Activated CD4-positive, alpha-beta memory T cell treated with anti-CD3 and anti-CD28 coated beads for 36 hours (primary cell): ENCODE measurements at places on chromosomes 6 and 20. TPM values are rescaled to one million over a fixed set of nuclear protein-coding genes. Genes with fewer than 3 reads are reported as not detected.
A peak's percentile ranks its signal among the peaks of the same experiment; 100 is the strongest.

CGA gene
- not detected for total RNA-seq

DNA sequence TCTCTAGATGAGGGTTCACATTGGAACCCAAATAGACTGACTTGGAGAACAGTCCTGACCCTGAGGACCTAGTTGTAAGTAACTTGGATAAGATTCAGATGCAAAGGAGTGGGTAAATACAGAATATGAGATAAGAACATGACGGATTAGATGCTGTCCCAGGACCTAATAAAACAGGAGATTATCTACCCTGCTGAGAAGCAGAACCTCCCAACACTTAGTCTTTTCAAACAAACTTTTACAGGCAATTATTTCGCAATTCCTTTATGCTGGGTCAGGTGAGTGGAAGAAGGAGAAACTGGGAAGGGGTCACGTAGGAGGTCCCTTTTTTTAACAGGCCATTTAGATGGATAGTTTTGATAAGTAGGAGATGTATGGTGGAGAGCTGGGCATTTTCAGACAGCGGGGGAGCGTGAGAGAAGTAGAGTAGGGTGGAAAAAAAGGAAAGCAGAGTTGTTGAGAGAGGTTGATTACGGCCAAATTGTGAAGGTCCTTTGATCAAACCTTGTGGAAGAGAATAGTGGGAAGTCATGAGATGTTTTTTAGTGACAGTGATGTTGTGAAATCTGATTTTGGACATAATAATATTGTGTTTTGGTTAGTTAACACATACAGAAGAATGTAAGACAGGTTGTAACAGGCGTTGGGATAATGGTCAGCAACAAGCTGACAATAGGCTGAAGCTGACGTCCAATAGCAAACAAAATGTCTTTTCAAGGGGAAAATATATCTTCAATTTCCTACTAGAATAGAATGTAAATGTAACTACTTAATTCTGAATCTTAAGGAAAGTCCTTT lies 32.8 kb downstream of the FAM83B start:
- no peak for DNase-seq
- no peaks in the 10 kb centered on the region for H3K36me3 ChIP-seq
- H3K4me1 ChIP-seq, result no peaks in the 10 kb centered on the region
- no peak overlapping the region for H3K27ac ChIP-seq
- no peak overlapping the region for H3K4me3 ChIP-seq
- no peaks in the 10 kb centered on the region for H3K27me3 ChIP-seq

DNA sequence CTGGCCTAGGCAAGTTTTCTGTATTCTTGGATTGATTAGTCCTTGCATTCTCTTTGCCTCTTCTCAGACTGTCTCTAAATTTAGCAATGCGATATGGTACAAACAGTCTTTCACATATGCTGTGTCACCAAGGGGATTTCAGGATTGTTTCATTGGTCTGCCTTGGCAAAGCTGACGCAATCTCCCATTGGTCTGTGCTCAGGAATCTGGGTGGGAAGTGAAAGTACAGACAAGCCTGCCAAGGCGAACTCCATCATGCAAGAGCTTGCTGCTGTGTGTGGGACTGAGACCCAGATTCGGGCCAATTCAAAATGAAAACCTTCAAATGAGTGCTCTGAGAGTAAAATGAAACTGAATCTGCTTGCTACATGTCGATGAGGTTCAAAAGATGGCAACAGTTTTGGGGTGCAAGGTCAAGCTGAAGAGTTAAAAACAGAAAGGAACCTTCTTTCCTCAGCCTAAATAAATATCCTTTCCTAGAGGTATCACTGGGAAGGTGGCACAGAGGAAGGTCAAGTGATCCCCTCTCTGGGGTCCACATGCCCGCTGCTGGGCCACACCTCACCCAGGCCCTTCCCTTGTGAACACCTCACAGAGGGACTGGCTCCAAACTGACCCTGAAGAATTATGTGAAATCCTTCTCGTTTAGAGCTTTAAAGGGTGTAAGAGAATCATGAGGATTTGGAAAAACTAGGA lies 198.8 kb upstream of the PREP start:
- DNase-seq, result peak; percentile 86
- H3K4me3 ChIP-seq, result peak overlapping the region; percentile 33
- peaks cover 3% of the 10 kb centered on the region for H3K27me3 ChIP-seq
- peak overlapping the region; percentile 86 for H3K27ac ChIP-seq

DNA sequence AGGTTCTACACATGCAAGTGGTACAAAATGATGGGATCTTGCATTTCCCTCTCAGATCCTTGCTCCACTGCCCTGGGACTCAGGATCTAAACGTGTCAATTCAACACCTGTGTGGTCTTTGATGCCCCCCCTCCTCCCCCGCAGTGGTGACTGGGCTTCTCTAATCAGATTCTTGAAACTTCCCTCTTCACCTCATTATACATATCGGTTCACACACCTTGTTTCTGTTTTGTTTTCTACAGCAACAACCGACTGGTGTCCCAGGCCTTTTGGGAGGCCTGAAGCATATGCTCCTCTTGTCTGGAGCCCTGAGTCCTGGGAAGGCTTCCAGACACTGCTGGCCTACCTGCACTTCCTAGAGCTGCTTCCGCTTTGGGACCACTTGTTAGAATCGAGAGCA lies 20.0 kb downstream of the SAMD3 start:
- DNase-seq, result peak; percentile 55
- peak overlapping the region; percentile 9 for H3K4me3 ChIP-seq
- H3K4me1 ChIP-seq, result peaks cover 31% of the 10 kb centered on the region
- no peaks in the 10 kb centered on the region for H3K27me3 ChIP-seq
- peaks cover 10% of the 10 kb centered on the region for H3K36me3 ChIP-seq

DNA sequence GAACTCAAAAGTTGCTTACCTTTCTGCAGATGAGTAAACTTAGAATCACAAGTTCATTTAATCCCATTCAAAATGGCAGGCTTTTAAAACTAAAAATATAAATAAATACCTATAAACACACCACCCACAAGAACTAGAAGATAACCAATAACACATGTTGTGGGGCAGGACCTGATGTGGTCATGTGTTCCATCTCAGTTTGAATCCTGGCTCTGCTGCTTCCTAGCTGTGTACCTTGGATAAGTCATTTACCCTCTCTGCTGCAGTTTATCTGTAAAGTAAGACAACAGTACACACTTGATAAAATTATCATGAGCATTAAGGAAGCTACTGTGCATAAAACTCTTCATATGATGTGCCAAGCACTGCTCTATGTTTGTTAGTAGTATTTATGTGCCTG lies 22.0 kb downstream of the TRIM27 start:
- no peaks in the 10 kb centered on the region for H3K27me3 ChIP-seq
- H3K27ac ChIP-seq, result peak overlapping the region; percentile 15
- H3K4me3 ChIP-seq, result no peak overlapping the region
- H3K4me1 ChIP-seq, result peaks cover 6% of the 10 kb centered on the region
- peaks cover 49% of the 10 kb centered on the region for H3K36me3 ChIP-seq

SOD2 gene
- 108 TPM for total RNA-seq

DNA sequence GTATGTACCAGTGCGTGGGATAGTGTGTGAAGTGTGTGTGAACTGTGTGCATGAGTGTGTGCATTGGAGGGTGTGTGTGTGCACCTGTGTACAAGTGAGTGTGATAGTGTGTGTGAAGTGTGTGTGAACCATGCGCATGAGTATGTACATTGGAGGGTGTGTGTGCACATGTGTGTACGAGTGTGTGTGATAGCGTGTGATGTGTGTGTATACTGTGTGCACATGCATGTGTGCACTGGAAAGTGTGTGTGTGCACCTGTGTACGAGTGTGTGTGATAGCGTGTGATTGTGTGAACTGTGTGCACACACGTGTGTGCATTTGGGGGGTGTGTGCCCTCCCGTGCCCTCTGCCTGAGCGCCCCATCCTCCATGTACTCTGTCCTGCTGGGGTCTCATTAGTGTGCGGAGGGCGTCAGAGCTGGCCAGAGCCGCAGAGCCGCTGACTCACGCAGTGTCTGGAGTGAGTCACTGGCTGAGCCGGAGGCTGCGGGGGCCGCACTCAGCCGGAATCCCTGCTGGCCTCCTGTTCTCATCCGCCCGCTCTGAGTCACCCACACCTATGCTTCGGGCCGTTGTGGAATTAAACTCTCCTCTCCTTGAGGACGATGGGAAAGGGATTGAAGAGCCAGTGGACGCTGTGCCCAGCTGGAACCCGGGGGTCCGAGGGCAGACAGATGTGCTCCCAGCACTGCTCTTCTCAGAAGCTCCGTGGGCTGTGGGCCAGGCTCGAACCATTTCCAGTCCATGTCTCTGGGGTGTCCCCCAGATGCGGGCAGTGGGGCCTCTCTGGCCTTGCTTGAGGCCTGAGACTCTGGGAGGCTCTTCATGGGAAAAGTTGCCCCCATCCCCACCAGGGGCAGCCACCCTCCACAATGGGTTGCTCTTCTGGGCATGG lies 27.3 kb upstream of the STX16 start:
- no peak for DNase-seq
- H3K27ac ChIP-seq, result no peak overlapping the region
- H3K27me3 ChIP-seq, result peaks cover 9% of the 10 kb centered on the region
- H3K36me3 ChIP-seq, result no peaks in the 10 kb centered on the region
- H3K4me1 ChIP-seq, result no peaks in the 10 kb centered on the region

DNA sequence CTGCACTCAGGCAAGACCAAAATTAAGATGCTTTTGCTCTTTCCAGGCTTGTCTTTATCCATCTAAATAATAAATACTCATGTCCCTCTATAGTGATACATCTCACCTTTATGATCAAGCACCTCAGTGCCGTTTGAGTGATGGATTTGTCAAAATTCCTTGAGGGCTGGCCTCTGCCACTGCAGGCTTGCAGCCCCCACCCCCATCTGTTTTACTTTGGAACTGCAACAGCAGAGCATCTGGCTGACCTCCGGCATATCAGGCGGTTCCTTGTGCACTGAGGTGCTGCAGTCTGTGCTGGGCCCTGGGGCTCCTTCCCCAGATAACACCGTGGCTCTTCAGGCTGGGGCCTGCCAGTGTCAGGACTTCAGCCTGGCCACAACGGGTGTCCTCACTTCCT lies 386.9 kb downstream of the CDH26 start:
- no peak overlapping the region for H3K27ac ChIP-seq
- H3K36me3 ChIP-seq, result no peaks in the 10 kb centered on the region
- H3K4me3 ChIP-seq, result no peak overlapping the region
- no peak for DNase-seq
- no peaks in the 10 kb centered on the region for H3K4me1 ChIP-seq

TCF19 gene
- total RNA-seq, result 93.0 TPM

WDR27 gene
- total RNA-seq, result 41.6 TPM

- H3K4me1 ChIP-seq, result no peaks in the 10 kb centered on the region
- H3K27me3 ChIP-seq, result peaks cover 4% of the 10 kb centered on the region
- no peaks in the 10 kb centered on the region for H3K36me3 ChIP-seq
- DNase-seq, result no peak
- no peak overlapping the region for H3K27ac ChIP-seq
These were observed 212.1 kb upstream of the MARCKS start for GRCh38 chr6:113644861-113645575.

SYTL3 gene
- total RNA-seq, result 186 TPM

SUMO4 gene
- 5.8 TPM for total RNA-seq

DNA sequence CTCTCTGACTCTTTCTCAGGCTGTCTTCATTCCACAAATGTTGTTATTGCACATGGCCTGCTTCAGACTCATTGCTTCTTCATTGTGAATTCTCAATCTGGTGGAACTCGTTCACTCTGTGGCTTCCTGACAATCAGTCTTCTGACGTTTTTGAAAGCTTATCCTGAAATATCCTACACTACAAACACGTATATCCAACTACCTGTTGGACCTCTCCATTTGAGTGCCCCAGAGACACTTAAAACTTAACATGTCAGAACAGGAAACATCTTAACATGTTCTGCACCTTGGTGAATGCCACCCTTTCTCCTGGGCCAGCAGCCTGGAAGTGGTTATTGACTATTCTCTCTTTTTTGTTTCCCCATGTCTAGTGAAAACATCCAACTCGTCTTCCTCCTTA lies 50.8 kb downstream of the AIG1 start:
- H3K36me3 ChIP-seq, result no peaks in the 10 kb centered on the region
- H3K4me3 ChIP-seq, result no peak overlapping the region
- no peak for DNase-seq
- H3K27ac ChIP-seq, result no peak overlapping the region
- H3K27me3 ChIP-seq, result no peaks in the 10 kb centered on the region

DNA sequence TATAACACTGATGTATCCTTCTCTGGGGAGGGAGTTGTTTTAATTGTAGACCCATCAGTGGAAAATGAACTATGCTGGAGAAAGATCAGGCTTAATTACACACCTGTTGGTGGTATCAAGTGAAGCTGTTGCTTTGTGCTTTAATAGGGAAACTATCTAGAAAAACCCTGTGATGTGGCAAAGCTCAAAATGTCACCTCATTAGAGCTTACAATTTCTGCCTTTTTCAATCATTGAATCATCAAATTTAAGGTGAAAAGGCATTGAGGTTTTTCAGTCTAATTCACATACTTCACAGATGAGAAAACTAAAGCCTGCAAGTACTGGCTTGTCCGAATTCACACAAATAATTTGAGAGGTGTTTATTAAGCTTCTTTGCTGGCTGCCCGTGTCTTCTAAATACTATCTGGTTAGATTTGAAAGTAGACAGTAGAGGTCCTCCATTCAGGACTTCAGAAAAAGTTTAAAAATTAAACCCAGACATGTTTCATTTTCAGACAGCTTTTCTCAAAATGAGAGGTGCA lies 143.3 kb upstream of the MAP3K7 start:
- H3K27ac ChIP-seq, result no peak overlapping the region
- peaks cover 2% of the 10 kb centered on the region for H3K36me3 ChIP-seq
- no peak overlapping the region for H3K4me3 ChIP-seq

DNA sequence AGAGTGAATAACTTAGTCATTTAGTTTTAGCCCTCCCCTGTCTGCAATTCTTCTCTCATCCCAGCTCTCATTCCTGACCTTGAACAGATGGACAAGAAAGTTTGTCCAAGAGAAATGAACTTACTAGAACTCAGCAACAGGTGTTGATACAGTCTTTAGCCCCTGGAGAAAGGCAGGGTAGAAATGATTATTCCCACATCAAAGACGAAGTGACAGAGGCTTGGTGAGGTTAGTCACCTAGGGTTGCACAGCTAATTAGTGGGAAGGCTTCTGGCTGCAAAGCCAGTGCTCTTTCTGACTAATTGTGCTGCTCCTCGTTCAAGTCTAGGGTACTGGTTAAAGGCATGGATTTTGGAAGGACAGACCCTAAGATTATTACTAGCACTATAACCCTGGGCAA lies 4.5 kb downstream of the ZDHHC14 start:
- peaks cover 5% of the 10 kb centered on the region for H3K36me3 ChIP-seq
- H3K27me3 ChIP-seq, result peaks cover 9% of the 10 kb centered on the region
- DNase-seq, result peak; percentile 39
- no peak overlapping the region for H3K4me3 ChIP-seq
- H3K4me1 ChIP-seq, result peaks cover 18% of the 10 kb centered on the region

GRCh38 chr20:61310954-61311353 lies 58.9 kb downstream of the CDH4 start:
- no peak overlapping the region for H3K4me3 ChIP-seq
- H3K27ac ChIP-seq, result no peak overlapping the region
- H3K36me3 ChIP-seq, result no peaks in the 10 kb centered on the region
- DNase-seq, result no peak
- no peaks in the 10 kb centered on the region for H3K27me3 ChIP-seq

PRICKLE4 gene
- total RNA-seq, result 0.71 TPM

DNA sequence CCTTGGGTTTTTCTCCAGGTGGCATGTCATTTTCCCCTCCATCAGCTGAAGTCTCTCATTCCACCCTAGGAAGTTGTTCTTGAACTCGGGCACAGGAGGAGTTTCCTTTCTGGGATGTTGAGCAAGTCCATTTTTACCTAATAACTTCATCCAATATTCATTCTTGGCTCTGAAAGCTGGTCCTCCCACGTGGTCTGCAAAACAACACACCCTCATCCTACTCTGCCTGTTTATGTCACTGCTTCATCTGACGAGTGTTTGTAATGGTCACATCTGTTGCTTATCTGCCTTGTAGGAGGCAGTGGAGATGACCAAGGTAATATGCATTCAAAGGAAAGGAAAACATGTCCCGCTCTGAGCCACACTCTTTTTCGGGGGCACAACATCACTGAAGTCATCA lies 41.7 kb upstream of the AIG1 start:
- H3K4me3 ChIP-seq, result no peak overlapping the region
- peaks cover 5% of the 10 kb centered on the region for H3K36me3 ChIP-seq
- H3K27me3 ChIP-seq, result no peaks in the 10 kb centered on the region
- H3K4me1 ChIP-seq, result peaks cover 5% of the 10 kb centered on the region
- no peak for DNase-seq
